ENCODE measurements at places on chromosomes 11 and 22.

GRCh38 chr22:30506507-30506968 lies 1.0 kb upstream of the SEC14L4 start:
- no peak for DNase-seq

GRCh38 chr11:29432719-29433325 lies 584.0 kb downstream of the KCNA4 start:
- no peak for DNase-seq

GRCh38 chr22:42074132-42074811 lies at the start of gene PHETA2:
Gene PHETA2, plus strand, starts transcription at chr22:42074248. Its CDS starts 3,046 bp downstream, at chr22:42077294.
- DNase-seq: no peak

- peak; percentile 29 for DNase-seq
Measured at GRCh38 chr22:18024276-18024939, at the start of gene MICAL3. Gene MICAL3, minus strand, starts transcription at chr22:18024561. Its CDS starts 117,749 bp downstream, at chr22:17906812.

DNA sequence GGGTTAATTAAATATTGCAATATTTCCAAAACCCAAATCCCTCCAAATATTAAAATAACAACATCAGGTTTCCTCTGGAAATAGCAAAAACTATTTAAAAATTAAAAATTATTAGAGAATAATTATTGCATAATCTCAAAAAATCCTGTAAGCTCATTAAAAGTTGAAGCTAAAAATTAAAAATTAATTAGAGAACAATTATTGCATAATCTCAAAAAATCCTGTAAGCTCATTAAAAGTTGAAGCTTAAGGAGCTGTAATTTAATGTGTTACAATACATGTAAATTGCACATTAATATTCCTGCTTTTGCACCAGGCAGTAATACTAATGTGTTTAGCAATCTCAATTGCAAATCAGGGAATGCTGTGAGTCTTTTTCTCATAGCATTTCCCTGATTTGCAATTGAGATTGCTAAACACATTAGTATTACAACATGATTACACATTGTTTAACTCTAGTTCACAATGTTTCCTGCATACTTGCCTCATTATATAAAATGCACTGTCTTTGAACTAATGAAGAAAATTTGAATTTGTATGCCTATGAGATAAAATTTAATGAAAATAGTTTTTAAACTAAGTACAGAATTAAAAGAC lies 247.7 kb downstream of the GUCY1A2 start:
- no peak for DNase-seq

- DNase-seq: no peak
Measured at GRCh38 chr22:47168900-47169800, 406.7 kb downstream of the TBC1D22A start.

GRCh38 chr11:40030867-40031266 lies 1428.6 kb downstream of the LRRC4C start:
- no peak for DNase-seq

DNA sequence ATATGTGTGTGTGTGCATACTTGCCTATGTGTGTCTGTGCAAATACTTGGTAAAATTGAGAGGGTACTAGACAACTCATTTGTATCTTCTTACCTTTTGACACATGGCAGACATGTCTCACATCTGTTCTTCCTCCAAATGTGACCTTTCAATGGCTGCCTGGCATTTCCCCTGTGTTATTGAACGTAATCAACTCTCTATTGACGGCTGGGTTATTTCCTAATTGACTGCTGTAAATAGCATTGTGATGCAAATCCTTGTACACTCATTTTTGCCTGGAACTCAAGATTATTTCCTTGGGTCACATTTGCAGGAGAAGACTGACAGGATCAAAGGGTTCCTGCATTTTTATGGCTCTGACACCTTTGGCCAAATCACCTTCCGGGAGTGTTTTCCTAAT lies 37.4 kb downstream of the KCNQ1 start:
- no peak for DNase-seq

DNA sequence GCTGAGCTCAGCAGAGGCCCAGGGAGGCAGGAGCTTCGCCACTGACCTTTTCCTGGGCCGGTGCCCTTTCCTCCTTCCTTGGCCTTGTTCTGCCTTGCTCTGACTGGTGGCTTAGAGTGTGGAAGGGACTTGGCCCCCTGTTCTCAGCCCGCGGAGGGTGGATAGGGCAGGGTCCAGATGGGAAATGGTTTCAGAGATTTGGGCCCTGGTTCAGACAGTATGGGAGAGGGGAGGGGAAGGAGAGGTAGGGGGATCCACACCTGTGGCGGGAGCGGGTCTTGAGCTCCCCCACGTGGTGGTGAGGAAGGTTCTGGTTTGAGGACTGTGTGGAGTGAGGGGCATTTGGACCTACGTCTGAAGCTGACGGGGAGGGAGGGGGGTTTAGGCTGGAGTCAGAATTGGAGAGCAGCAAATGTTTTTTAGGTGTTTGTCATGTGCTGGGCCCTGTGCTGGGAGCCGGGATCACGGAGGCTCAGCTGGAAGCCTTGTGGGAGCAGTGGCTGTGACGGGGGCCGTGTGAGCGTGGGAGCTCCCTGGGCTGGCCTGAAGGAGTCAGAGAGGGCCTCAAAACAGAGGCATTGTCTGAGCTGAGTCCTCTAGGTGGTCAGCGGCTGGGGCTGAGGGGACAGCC lies 27.2 kb downstream of the SHANK3 start:
- no peak for DNase-seq

DNA sequence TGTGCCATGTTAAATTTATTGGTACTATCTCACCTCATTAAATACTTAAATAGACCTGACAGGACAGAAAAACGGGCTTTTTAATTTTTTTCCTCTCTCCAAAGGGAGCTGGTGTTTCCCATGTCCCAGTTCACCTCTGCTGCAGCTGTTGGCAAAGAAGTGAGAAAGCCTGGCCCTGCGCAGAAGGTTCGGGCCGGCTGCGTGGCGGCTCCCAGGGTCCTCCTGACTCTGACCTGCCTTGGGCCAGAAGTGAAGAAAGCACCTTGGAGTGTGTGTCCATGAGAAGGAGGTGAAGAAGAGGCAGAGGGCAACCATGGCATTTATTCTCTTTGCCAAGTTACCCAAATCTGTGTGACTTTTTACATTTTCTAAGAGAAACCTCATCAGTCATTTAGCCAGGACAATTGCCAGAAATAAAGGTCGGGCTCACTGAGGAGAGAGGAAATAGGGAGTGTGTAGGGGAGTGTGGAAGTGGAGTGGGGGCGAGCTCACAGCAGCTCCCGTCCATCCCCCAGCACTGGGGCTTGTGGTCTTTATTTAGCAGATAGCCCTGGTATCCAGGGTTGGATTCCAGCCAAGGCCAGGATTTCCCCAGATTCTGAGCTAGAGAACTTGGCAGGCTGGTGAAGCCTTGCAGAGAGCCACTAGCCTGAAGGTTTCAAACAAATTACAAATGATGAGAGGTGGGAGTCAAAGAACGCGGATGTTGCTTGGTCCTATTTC lies 102.4 kb upstream of the CADM1 start:
- no peak for DNase-seq

DNA sequence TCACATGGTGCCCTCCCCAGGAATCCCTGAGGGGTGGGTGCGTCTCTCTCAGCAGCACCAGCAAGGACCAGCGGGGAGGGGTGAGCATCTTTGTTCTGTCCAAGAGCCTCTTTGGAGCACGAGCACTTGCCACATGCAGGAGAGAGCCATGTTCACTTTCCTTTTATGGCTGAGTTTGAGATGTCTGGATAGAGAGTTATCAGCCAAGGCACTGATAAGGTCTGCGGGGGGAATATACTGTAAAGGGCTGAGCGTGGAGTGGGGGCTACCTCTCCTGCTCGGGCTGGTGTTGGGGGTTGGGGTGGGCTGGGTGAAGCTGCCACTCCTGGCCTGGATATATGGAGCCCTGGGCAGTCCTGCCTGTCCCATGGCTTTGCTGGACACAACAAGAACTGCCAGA lies 34.9 kb upstream of the CCDC188 start:
- DNase-seq: no peak

DNA sequence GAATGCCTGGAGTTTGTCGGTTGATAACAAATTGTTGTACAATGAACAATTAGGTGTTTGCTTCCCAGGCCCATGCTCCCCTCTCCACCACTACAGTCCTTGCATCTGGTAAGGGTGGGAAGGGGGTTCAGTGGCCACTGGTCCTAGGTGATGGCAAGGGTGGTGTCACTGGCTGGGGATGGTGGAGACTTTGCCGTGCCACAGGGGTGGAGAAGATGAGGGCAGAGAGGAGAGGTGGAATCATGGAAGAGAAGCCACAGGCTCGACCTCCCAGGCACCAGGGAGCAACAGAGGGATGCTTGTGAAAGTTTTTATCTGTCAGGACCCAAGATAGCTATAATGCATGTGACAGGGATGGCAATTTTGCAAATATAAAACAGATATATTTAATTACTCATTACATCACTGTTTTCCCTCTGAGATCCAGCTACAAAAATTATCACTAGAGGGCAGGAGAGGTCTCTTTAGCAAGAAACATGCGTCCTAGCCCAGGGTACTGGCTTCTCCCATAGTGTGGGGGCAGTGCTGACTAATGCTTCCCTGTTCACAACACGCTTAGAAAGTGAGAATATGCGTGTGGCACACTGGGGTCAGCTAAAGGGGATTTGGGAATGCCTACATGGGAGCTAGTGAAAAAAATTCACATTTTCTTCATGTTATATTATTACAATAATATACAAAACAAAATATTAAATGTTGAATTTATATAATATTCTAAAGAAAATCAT lies 49.0 kb upstream of the AMPD3 start:
- DNase-seq: peak; percentile 12

GRCh38 chr11:65558930-65559509 lies 861 bp upstream of the LTBP3 start:
- no peak for DNase-seq

GRCh38 chr11:9017773-9018172 lies 14.0 kb upstream of the NRIP3 start:
- DNase-seq: no peak

DNA sequence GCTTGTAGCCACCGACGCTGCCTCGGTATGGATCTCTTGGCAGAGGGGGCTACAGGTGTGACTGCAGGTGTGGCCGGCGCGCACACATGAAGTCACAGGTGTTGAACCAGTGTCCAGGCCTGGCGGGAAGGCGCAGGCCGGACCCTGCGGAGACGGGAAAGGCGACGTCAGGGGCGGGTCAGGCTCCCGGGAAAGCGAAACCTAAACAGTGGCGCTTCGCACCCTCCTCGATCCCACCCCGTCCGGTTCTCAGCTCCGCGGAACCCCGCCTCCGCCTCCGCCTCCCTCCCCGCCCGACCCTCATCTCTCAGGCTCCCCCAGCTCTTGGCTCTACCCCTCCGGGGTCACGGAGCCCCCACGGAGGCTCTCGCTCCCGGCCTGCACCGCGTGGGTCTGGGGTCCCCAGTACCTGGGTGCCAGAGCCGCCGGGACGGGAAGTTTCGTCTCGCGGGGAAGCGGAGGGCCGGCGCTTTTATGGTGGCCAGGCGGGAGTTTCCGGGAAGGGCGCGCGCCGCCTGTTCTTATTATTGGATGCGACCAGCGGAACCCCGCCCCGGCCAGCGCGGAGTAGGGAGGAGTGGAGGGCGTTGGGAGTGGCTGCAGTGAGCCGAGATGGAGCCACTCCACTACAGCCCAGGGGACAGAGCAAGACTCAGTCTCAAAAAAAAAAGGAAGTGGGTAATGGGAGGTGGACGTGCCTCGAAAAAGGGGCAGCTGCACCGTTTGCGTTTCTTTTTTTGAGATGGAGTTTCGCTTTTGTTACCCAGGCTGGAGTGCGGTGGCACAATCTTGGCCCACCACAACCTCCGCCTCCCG lies at the start of gene IRF7:
Gene IRF7, minus strand, starts transcription at position 447 of the 816 bp plus-strand sequence. CDS start 586 bp downstream, outside the sequence.
- peak; percentile 72 for DNase-seq

- DNase-seq: no peak
Measured at GRCh38 chr11:21464601-21465193, 728.2 kb upstream of the ANO5 start.

GRCh38 chr11:2156416-2157182 lies 4.4 kb downstream of the INS start:
- DNase-seq: peak; percentile 32

- no peak for DNase-seq
Measured at GRCh38 chr11:26106726-26107125, 225.2 kb upstream of the ANO3 start.
